ENCODE measurements at places on chromosomes 7 and 10.

DNA sequence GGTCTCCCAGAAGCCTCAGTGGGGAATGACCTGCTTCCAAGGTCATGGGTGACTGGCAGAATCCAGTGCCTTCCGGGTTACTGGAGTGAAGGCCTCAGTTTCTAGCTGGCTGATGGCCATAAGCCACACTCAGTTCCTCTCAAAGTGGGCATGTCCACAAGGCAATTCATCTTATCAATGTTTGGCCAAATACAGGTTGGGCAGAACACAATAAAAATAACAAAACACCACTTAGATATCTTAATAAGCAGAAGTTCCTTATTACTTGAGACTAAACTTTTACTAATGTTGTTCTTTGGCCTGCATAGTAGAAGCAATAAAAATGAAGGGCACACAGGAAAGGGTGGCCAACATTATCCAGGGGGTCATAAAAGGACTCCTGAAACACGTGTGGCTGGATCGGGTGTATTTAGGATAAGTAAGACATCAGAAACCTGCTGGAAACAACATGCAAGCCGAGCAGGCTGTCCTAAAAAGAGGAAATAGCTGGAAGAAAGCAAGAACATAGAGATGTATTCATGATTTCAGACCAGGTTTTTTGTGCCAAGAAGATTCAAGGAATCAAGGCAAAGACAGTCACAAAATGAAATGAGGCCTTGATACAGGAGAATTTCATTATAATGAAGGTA is 19.6 kb upstream of the AKR1C2 start:
- DNase-seq: no peak

GRCh38 chr7:39099146-39099545 is 121.4 kb downstream of the POU6F2 start:
- DNase-seq: no peak

DNA sequence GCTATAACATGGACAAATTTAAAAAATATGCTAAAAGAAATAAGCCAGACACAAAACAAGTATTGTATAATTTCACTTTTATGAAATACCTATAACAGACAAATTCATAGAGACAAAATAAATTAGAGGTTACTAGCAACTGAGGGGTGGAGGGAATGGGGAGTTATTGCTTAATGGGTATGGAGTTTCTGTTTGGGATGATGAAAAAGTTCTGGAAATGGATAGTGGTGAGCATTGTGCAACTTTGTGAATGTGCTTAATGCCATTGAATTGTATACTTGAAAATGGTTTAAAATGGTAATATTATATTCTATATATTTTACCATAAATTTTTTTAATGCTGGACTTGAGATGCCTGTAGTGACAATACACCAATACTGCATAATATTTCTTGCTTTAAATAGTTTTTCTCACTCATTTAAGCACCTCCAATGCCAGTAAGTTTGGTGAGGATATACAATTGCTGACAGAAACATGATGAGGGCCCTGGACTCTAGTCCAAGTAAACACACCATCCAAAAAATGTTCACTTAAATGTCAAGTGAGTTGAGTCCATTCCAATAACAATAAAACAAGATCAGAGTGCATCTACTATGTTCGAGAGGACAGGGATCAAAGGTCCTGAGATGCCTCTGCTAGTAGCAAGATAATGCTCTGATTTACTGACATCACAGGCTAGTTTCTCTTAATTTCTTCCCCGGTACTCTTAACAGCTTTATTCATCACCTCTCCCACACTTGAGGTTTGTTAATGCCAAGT is 71.9 kb downstream of the NT5C2 start:
- DNase-seq: no peak

GRCh38 chr10:44857363-44858016 is 53.6 kb upstream of the TMEM72 start:
- DNase-seq: no peak

DNA sequence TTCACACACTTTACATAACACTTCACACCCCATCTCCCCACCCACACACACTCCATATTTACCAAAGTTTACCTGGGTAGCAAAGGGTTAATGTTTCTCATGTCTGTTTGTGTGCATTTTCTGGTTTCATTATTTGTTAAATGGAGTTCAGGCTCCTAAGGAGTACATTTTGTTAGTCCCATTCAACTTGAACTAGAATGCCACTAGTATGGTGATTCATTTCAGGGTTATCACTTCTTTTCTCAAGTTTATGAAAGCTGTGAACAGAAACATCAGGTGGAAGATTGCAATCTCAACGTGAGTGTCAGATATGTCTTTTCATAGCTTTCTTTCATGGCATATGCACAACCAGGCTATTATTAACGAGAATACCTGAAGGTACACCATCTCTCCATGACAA is 1027.5 kb downstream of the GATA3 start:
- no peak for DNase-seq

- no peak for DNase-seq
These were observed 85.0 kb downstream of the KMT2E start for GRCh38 chr7:105098863-105099515.

GRCh38 chr10:103215601-103216000 is 22.5 kb upstream of the NT5C2 start:
- DNase-seq: no peak

DNA sequence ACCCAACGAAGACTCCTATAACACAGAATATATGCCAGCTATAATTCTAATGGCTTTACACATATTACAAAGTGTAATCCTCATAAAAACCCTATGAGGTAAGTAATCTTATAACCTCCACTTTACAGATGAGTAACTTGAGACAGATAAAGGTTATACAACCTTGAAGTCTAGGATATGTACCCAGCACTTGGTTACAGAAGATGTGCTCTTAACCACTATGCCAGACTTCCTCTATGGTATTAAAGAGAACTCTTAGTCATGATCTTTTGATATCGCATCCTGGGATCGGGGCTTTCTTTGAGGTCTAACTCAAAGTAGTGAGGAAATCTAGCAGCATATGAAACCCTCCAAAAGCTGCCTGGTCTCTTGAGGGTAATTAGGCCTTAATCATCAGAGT is 319.2 kb upstream of the LRRN3 start:
- DNase-seq: no peak

All from activated gamma-delta T cell (primary cell).